ENCODE measurements at places on chromosomes 7 and 10.

DNA sequence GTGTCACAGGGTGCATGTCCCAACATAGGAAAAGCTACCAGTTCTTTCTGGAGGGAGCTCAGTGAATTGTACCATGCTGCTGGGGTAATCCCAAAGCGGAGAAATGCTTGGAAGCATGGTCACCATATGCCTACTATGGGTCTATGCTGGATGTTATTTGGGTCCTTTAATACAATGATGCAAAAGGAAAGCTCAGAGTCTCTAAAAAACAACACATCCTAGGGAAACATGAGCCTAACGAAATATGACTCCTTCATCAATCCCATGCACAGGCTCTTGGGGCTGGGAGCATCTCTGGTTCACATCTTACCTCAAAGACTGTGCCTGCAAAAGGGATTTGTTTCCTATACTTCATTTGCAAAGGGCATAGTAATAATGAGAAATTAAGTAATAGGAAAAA, 65.2 kb downstream of the CUBN start:
- no peak for DNase-seq

DNA sequence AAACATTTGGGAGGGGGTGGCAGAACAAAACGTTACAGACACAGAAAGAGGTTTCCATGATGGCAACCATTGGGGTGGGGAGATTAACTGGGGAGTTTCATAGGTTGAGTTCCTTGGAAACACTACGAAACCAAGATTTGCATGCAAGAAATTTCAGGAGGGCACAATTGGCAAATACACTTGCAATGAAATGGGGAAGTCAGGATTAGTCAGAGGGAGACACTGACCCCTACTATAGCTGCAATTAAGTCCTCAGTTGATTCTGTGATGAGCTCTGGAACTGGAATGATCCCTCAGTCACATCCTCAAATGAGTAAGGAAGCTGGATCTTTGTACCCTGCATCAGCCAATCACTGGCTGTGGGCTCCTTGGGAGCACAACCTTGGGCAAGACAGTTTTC, 22.1 kb downstream of the CPEB3 start:
- no peak for DNase-seq

DNA sequence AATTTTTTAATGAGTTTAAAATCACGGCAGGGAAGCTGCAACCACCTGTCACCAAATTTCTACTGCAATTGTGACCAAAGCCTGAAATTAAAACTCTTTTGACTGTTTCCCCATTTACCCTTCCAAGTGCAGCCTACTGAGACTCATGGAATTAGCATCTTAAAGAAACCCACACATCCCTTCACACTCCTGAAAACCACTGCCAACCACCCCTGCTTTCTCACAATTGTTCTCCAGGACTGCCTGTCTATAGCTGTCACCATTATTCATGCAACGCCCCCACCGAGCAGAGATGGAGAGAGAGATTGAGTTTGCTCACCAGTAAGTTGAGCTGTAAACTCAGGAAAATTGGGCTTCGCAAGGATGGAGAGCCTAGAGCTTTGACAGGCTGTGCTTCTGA, 383.8 kb upstream of the SORCS1 start:
- DNase-seq = no peak

- DNase-seq = no peak
Observed at GRCh38 chr10:60576130-60577069, 186.7 kb upstream of the ANK3 start.

DNA sequence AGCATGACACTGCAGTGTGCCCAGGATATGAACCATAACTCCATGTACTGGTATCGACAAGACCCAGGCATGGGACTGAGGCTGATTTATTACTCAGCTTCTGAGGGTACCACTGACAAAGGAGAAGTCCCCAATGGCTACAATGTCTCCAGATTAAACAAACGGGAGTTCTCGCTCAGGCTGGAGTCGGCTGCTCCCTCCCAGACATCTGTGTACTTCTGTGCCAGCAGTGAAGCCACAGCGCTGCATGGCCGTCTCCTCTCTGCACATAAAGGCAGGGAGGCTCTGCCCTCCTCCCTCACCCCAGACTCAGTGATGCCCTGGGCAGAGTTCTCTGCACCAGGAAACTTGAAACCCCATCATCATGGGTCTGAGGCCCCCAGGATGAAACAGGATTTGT, 70.7 kb upstream of the PRSS58 start:
- peak; percentile 69 for DNase-seq

GRCh38 chr7:65301007-65301406, 72.6 kb upstream of the ZNF92 start:
- DNase-seq = no peak

- no peak for DNase-seq
Observed at GRCh38 chr7:80637454-80637853, 988 bp upstream of the CD36 start.

- DNase-seq = no peak
Observed at GRCh38 chr7:151683615-151684407, 164.1 kb upstream of the RHEB start.

DNA sequence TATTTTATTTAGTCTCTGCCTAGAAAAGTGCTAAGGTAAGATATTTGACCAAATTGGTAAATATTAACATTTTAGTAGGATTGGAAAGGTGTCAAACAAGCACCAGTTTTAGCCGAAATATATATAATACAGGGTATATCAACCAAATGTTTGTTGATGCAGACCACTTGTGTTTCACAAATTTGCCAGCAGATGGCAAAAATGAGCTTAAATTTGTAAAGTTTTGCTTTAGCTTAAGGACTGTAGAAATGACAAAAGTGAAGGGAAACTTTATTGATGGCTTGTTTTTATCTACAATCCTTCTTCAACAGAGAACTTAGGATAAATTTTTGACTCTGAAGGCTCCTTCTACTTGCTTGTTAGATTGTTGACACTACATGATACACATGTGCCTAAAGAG, 4.8 kb upstream of the POLR1F start:
- DNase-seq = peak; percentile 55

DNA sequence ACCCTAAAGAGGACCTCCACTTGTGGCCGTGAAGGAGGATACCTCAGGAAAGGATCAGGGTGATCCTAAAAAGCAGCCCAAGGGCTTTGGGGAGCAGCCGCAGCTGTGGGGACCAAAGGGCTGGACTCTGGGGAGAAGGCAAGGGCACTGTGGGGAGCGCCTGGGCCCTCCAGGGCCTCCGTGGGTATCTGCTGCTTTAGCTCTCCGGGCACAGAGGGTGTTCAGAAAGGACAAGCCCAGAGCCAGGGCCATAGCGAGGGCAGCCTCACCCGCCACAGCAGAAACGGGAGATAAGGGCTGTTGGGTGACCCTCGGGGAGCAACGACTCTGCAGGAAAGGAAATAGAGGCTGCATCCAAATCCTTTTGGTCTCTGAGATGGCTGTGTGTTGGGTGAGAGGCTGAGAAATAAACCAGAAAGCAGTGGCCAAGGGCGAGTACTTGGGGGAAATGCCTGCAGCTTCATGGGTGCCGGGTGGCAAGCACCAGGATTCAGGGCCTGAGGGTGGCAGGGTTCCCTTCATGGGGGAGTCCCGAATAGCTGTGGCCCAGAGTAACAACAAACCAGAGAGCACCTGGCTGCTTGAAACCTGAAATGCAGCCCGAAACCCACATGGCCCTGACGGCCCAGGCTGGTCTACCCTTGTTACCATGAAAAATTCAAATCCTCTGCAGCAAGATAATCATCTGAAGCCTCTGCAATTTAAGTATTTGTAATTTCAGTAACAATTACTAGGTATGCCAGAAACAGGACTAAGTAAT, 95.2 kb downstream of the VIPR2 start:
- no peak for DNase-seq
